ENCODE measurements at places on chromosomes 7 and 10.
A peak's percentile ranks its signal among the peaks of the same experiment; 100 is the strongest.

DNA sequence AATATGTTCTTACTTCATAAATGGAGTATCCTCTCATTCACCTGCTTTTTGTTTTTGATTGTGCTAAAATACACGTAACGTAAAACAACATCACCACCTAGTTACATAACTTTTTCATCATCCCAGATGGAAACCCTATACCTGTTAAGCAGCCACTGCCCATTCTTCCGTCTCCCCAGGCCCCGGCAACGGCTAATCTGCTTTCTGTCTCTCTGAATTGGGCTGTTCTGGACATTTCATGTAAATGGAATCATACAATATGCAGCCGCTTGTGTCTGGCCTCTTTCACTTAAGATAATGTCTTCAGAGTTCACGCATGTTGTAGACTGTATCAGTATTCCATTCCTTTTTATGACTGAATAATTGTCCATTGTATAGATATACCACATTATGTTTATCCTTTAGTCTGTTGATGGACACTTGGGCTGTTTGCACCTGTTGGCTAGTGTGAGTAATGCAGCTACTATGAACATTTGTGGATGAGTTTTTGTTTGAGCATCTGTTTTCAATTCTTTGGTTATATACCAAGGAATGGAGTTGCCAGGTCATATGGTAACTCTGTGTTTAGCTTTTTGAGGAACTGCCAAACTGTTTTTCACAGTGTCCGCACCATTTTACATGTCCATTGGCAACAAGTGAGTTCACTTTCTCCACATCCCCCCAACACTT lies 14.1 kb upstream of the SUN1 start:
- DNase-seq, result no peak

DNA sequence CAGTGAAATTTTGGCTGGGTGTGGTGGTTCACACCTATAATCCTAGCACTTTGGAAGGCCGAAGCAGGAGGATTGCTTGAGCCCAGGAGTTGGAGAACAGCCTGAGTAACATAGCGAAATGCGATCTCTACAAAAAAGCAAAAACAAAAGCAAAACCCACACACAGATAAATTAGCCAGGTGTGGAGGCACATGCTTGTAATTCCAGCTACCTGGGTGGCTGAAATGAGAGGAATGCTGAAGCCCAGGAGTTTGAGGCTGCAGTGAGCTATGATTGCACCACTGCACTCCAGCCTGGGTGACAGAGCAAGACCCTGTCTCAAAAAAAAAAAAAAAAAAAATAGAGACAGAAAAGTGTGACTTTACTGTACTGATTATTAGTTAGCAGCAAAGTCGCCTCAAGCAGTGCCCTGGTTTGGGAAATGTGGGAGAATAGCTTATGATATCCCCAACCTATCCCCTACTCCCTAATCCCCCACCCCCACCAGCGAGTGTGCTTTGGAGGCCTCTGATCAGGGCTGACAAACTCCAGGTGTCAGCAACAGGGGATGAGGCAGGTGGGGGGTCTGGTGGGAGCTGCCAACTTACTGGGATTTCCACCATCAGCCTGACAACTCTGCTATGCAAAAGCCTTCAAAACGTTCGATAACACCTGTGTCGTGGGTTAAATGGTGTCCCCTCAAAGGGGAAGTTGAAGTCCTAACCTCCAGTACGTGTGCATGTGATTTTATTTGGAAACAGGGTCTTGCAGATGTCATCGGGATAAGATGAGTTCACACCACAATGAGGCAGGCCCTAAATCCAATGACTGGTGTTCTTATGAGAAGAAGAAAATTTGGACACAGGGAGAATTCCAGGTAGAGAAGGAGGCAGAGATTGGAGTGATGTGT lies 124.7 kb upstream of the SDK1 start:
- no peak for DNase-seq

- no peak for DNase-seq
Observed at GRCh38 chr7:64625114-64626082, 40.5 kb upstream of the ZNF107 start.

DNA sequence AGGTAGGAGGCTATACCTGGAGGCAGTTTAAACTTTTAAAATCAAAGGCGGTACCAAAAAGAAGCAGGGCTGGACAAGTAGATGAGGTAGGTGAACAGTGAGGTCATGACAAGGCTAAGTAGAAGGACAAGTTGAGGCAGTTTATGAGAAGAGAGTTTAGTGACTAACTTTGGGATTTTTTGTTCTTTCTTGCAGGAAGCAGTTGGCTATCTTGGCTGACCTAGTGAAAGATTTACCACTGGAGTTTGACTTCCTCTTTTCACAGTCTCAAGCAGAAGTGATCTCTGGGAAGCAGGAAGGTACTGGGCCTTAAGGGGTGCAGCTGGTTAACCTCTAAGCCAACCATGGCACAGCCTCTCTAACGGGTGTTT lies 26.3 kb downstream of the ENTPD7 start:
- peak; percentile 81 for DNase-seq

DNA sequence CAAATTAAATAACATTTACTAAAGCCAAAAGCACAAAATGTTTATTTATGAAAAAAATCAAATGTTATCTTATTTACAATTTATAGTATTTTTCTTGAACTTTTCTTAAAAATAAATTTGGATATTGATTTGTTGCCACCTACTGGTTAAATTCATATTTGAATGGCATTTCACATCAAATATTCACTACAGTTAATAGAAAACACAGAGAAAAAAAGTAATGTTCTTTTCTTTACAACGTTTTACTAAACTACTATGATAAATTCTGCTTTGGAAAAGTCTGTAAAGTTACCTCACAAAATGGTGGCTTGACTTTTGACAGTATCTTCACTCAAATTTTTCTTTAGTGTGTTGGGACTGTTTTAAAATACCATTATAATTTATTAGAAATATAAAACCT lies 52.7 kb downstream of the SRPK2 start:
- no peak for DNase-seq

DNA sequence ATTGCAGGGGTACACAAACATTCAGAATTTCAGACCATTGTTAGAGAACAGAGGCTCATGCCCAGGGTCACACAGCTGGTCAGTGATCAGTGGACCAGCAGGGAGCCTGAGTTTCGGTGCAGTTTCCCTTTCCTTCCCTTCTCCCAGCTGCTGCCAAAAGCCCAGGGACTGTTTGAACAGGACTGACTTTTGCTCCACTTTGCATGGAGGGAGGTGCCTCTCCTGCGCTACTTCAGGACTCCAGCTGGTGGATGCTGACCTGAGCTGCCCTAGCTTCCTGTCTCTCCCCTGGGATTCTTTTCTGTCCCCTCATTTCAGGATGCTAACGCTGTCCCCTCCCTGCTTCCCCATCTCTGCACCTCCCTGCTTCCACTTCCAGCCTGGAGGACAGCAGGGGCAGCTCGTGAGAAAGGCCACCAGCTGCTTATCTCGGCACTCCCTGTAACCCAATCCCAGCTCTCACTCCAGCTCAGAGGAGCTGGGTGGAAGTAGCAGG lies 14.5 kb downstream of the SH2D4B start:
- no peak for DNase-seq

GRCh38 chr7:40646717-40647116 lies 511.9 kb downstream of the SUGCT start:
- no peak for DNase-seq

GRCh38 chr7:4170997-4171786 lies 510.9 kb upstream of the FOXK1 start:
- no peak for DNase-seq

- DNase-seq, result no peak
Observed at GRCh38 chr10:83542774-83543411, 596.4 kb upstream of the GHITM start.

GRCh38 chr10:54666192-54666591 lies 134.8 kb downstream of the PCDH15 start:
- DNase-seq, result no peak

DNA sequence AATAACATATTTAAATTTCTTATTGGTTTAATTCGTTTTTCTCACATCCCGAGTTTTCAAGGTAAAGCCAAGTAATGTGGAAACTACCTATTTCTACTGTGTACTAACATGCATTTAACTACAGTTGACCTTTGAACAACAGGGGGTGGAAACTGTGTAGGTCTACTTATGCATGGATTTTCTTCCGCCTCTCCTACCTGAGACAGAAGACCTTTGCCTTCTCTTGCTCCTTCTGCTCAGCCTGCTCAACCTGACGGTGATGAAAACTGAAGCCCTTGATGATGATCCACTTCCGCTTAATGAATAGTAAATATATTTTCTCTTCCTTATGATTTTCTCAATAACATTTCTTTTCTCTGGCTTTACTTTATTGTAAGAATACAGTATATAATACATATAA lies 18.5 kb downstream of the MEOX2 start:
- DNase-seq, result no peak

DNA sequence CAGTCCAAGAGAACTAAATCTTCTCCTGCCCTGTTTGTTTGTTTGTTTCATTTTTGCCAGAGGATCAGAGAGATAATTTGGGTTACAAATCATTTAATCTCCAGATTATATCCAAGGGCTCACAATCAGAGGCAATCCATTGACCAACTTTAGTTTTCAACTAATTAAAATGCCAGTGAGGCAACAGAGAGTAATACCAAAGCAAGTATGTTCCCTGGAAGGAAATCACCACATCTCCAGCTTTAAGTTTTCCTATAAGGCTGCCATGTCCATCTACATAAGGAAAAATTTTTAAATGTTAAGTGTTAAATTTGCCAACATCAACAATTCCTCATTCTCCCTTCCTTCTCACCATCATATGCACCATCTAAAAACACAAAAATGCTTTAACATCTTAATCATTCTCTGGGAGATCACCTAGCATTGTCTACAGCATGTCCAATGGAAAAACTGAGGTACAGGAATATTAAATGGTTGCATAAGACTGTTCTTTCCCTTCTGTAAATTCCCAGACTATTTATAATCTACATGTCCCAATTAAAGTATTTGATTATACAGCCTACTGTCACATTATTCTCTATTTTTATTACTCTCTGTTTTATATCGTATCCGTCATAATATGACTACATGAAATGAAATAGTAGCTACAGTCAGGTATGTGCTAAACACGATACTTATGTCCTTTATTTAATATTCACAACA lies 14.1 kb downstream of the USP54 start:
- no peak for DNase-seq

- no peak for DNase-seq
Observed at GRCh38 chr7:47782022-47782421, 166.2 kb downstream of the PKD1L1 start.

GRCh38 chr7:44454348-44454747 lies 36.1 kb downstream of the NUDCD3 start:
- DNase-seq, result no peak

DNA sequence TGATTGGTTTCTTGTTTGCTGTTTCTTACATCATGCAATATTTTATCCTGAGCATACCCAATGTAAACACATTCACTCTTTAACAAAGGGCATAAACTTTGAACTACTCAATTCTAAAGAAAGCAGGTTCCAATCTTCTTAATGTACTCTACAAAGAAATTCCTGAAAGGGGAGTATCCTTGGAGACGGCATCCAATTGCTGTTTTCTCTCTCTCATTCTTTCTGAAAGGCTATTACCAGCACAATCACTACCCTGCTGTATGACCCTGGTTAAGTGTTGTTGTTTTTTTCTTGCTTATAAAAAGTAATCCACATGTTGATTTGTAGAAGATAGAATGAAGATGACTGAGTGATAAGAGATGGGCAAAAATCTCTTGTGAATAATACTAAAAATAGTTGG lies 176.0 kb downstream of the ZNF365 start:
- DNase-seq, result no peak

DNA sequence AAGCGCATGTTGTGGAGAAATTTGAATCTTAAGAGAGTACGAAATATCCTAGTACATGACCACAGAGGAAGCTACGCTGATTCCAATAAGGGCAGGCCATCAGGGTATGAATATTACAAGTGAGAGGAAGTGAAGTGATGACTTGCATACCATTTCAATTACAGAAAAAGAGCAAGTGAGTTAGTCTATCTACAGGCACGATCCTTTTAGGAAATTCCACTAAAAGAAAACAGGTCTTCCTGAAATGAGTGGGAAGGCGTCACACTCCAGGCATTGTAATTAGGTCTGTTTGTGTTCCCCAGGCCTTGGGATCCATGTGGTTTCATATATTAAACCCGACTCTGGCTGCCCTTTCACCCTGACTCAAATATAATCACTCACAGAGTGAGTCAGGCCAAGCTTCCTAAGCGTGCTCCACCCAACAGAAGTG lies 152.5 kb downstream of the SEMA3A start:
- DNase-seq, result no peak

DNA sequence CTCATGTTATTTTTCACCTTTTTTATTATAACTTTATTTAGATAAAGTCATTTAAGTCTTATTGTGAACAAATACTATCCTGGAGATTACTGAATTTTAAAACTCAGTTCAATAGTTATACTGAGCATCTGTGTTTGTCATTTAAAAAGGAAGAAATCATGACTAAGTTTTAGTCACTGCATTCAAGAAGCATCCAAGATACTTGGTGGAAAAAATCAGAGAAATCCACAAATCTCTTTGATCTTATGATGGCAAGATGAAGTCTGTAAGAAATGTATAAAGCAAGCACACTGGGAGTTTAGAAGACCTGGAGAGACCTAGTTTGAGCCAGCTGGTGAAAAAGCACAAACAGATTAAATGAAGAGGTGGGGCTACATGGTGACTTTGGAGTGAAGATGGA lies 529.8 kb upstream of the IGFBP3 start:
- no peak for DNase-seq

DNA sequence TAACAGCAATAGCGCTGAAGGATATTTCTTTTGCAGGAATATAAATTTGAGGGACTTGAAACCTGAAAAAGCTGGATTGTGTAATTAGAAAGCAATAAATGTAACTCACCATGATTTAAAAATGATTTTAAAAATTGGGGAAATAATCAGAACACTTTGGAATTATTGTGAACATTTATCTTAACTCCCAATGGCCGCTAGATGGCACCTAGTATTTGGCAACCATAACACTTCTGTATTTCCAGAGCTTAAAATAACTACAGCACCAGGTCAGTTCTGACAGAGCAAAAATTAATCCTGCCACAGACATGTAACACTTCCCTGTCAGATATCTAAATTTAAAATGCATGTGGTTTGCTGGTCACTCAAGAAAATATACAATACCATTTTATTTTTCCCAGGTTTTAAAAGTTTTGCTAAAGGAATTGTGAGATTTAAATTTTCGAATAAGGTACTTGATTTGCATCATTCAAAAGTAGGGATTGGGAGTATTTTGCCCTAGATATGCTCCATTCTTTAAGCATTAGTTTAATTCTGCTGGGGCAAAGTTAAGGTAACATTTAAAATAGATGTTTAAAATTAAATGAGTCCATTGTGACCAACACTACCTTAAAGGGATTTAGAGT lies 144.5 kb downstream of the PPP1R3A start:
- DNase-seq, result no peak

GRCh38 chr10:12787297-12787696 lies 214.2 kb downstream of the CCDC3 start:
- no peak for DNase-seq

DNA sequence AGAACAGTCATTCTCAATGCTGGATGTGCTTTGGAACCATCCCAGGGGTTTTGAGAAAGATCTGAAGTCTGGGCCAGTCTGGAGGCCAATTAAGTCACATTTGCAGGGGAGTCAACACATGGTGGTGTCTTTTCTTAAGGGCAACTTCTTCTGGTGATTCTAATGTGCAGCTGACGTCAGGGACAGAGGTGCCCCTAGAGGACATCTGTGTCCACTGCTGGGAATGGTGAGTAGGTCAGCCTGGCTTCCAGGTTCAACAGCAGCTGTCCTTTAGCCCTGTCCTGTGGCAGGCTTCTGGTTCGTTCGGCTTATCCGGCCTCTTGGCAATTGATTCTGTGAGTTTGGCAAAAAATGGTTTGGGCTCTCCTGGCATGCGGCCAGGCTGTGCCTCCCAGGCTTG lies 269.7 kb upstream of the HABP2 start:
- DNase-seq, result no peak

Data from keratinocyte (primary cell).